ENCODE measurements at places on chromosomes 12 and 14.

DNA sequence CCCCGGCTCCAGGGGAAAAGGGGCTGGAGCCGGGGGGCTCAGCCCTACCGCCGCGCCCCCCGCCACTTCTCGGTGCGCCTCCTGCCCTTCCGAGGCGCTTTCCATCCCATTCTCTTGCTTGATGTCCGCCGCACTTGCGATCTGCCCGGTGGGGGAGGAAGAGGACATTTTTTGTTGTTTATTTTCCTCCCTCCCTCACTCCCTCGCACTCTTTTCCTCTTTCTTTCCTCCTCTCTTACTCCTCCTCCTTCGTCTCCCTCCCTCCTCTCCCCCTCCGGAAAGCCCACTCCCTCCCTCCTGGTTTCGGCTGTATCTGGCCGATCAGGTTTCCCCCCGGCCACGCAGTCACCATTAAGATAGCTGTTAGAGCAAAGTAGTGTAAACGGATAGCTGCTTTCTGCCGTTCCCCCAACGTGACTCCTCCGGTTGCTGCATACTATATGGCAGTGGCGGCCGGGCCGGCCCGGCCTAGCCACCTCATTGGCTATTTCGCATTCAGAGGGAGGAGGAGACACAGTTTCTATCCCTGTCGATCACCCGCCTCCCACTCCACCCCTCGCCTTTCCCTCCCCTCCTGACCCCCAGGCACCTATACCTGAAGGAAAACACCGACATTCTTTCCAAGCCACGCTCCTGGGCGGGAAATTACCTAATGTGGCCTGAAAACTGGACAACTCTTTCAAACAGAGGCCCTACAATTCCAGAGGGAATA, at the start of gene SIX4:
Gene SIX4, minus strand, starts transcription at position 445 of the 712 bp plus-strand sequence. Its CDS starts 277 bp downstream, at position 168.
- DNase-seq = no peak

- DNase-seq = no peak
Measured at GRCh38 chr12:121711361-121712189, 977 bp upstream of the TMEM120B start.

DNA sequence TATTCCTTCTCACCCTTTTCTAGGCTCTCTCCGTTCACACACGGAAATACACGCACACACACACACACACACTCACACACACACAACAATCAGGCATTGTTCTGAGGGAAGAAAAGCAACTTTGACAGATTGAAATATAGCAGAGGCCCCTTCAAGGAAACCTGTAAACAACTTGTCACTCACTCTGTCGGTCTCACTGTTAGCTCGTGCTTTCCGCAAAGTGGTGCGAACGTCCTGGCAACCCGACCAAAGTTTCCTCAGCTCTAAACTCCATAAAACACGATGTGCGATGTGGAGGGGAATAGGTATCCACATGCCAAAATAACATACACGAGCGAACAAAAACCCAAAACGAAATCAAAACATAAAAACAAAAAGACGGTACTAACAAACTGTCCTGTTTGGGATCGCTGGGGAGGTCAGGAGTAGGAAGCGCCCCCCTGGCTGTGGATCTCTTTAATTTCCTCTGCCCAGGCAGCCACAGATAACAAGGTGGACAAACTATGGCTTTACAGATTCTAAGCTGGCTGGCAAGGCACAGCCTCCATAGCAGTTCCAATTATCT, 822 bp upstream of the SOX5 start:
- DNase-seq = peak; percentile 39

DNA sequence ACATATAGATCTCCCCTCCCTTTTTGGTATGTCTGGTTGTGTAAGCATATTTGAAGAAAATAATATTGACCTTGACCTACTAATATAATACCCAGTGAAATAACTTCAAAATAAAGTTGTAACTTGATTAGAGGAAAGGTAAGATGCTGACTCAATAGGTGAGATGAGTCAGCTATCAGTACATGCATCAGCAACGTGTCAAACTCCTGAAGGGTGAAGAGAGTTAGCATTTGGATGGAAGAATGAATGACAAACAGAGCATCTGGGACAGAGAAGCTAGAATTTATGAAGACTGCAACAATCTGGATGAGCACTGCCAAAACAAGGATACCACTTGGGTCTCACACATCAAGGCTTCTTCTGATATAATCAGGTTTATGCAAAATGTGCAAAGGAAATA, 74.9 kb downstream of the PPP2R5E start:
- DNase-seq = no peak

- no peak for DNase-seq
Measured at GRCh38 chr14:66099931-66100330, 386.2 kb upstream of the CCDC196 start.

DNA sequence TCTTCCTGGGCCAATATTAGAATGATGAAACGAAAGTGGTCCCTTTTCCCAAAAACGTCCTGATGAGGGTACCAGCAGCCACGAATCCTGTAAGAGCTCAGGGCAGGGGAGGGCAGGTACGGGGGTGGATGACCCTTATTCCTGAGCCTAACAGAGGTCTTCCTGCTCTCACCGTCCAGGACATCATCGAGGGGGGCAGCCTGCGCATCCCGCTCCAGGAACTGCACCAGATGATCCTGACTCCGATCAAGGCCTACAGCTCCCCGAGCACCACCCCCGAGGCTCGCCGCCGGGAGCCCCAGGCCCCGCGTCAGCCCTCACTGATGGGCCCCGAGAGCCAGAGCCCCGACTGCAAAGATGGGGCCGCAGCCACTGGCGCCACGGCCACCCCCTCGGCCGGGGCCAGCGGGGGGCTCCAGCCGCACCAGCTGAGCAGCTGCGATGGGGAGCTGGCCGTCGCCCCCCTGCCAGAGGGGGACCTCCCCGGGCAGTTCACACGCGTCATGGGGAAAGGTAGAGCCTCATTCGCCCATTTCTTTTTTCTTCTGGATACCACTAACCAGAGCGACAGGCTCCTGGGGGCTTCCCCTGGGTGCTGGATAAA, 142.5 kb downstream of the GCH1 start:
- DNase-seq = no peak

DNA sequence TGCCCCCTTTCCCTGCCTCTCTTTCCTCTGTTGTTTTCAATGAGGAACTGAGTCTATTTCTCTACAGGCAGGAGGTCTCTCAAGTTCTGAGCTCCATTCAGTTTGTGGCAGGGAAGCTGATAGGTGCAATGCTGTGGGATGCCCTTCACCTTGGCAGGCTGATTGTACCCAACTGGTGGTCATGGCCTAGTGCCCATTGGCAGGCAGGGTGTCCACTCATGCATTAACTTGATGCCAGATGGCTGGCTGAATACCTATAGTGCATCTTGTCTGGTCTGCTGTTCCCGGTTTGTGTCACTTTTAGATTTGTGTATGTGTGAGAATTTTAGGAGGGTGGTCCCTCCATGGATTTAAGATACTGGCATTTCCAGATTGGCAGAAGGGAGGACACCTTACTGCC, 20.0 kb upstream of the ITGA5 start:
- no peak for DNase-seq

DNA sequence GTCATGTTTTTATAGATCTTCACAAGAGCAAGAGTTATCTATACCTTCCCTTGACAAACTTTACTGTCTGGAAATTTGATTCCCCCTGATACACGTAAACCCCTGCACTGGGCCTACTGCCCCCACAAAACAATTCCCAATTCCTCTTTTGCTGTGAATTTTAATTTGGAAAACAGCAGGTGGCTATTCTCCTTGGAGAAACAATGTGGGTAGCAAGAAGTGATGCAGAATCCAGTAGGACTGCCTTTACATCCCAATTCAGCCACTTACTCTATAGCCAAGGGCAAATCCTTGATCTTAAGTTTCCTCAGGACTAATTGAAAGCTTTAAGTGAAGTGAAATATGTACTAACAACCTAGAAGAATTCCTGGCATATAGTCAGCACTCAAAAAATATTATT, 129.3 kb downstream of the ACSS3 start:
- no peak for DNase-seq

- DNase-seq = no peak
Measured at GRCh38 chr12:53170215-53170614, 10.3 kb upstream of the ZNF740 start.

DNA sequence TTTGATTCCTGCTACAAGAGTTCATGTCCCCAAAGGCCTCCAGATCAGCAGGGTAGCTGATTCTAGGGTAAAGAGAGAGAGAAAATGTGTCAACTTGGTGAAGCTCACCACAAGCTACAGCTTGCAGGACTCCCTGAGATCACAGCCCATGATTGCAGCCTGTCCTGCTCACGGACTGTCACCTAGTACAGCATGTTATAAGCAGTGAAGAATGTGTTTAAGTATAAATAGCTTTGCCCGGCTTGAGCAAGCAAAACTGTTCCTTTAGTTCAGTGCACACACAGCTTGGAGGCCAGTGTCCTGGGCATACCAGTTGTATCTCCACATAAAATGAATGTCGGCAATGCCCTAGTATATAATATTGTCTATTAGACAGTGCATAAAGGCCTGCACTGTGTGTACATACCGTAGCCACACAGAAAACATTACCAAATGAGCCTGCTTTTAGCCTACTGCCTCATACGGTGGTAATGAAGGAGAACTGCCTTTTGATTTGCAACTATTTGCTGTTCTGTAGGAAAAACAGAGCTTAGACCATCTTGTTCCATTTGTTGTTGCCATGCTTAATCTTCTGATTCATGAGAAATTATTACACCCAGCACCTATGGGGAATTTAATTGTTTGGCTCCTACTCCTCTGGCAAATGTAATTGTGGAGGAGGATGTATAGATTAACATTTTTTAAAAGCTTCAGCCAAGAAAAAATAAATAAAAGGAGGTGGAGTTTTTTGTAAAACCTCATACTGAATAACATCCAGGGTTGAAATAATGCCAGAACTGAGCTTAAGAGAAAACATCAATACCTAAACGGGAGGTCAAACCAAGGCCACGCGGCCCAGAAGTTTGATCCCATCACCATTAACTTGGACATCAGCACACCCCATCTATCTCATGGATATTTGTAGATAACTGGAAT, 108.1 kb upstream of the G2E3 start:
- no peak for DNase-seq

DNA sequence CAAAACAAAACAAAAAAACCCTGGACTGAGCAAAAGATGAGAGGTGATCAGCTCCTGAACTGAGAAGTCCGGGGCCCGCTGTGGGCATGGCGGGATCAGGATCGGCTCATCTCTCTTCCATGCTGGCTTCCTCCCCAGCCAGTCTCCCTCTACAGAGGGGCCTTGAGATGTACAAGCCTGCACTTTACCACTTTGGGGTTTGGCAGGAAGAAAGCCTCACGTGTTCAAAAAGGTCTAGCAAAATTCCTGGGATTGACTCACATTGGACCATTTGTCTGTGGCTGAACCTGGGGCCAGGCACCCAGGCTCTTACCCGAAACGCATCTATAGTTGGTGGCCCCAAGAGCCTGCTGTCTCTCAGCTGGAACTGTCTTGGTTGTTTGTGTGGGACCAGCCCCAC, 89.0 kb downstream of the SLC24A4 start:
- DNase-seq = no peak

DNA sequence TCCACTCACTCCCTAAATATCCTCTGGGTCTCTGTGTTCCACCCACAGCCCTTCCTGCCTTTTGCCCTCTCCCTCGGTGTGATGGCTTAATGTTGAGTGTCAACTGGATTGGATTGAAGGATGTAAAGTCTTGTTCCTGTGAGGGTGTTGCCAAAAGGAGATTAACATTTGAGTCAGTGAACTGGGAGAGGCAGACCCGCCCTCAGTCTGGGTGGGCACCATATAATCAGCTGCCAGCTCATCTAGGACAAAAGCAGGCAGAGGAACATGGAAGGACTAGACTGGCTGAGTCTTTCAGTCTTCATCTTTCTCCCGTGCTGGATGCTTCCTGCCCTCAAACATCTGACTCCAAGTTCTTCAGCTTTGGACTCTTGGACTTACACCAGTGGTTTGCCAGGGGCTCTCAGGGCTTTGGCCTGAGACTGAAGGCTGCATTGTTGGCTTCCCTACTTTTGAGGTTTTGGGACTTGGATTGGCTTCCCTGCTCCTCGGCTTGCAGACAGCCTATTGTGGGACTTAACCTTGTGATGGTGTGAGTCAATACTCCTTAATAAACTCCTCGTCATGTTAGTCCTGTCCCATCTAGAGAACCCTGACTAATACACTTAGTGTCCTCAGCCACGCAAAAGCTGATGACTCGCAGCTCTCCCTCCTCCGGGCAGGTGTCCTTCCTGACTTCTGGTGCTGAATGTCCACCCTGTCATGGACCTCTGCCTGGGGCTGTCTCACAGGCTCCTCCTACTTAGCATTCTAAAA, 5.9 kb downstream of the DGLUCY start:
- DNase-seq = no peak

GRCh38 chr12:116099652-116100432, 177.7 kb downstream of the MED13L start:
- DNase-seq = no peak

DNA sequence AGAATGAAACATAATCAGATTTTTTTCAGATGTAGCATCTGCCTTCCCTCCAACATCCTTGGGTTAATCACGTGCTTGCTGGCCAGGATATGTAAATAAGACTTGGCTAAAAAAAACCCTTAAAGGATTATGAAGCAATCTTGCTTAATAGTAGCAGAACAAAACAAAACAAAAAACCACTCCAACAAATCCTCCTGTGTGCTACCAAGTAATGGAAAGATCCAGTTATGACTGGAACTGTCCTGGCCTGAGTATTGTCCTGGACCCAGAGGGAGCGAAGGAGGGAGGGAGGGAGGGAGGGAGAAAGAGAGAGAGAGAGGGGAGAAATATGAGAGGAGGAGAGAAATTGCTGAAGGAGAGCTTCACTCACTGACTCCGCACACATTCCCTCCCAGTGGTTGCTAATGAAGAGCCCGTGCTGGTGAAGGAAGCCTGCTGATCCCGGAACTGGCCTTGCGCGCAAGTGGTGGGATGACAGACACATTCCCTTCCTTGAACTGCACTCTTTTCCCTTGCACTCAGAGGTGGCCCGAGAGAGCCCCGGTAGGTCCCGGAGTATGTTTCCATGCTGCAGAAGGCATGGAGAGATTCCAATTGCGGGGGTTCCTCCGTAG, 57.2 kb downstream of the HMGA2 start:
- DNase-seq = peak; percentile 7

GRCh38 chr14:31207287-31207754, 272 bp downstream of the HECTD1 start:
- no peak for DNase-seq

DNA sequence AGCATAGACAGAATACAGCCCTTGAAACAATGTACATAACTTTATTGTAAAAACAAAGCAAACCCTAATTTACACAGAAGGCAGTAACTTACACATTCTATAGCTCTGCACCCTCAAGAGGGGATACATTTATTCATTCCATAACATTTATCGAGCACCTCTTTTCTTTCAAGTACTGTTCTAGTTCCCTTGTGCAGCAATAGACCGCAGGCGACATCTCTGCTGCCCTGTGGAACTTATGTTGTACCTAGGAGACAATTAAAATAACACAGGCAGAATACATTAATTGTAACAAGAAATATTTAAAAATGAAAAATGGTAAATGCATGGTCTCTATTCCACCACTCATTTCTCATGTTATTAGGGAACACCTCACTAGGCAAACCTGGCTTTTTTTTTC, 1.4 kb upstream of the ARHGDIB start:
- no peak for DNase-seq
